Suppressor macrophage treated with lipopolysaccharide for 1 hour (primary cell): ENCODE measurements at places on chromosomes 16 and 17.

DNA sequence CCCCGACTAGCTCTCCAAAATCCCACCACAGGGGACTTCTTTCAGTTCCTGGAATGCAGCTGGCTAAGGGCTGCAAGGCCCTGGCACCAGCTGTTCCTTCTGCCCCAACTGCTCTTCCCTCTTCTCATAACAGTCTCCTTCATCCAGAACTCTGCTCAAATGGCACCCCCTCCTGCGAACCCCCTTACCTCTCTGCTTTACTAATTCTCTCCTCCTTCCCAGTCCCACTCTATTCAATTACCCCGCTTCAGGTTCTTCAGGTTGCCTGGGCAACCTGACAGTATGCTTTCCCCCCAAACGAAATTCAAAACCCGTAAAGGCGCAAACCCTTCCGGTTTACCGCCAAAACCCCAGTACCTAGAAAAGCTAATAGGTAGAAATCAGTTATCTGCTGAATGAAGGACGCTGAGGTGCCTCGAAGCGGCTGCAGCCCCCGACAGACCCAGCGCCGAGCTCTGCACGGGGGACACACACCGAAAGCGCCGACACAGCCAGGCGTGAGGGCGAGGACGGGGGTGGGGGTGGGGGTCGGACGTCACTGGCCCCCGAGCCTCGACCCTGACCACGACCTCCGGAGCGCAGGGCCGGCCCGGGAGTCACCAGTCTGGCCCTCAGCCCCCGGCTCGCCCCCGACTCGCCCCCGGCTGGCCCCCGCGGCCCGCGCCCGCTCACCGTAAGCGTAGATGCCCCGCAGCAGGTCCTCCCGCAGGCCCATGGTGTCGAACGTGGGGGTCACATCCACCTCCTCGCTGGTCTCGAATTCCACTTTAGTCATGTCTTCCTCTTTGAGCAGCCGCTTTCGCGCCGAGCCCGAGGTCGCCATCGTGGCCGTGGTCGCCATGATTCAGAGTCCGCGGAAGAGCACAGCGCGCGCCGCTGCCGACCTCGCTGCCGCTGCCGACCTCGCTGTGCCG, 550 bp downstream of the EIF4A3 start:
- peak; percentile 58 for DNase-seq

- peak; percentile 86 for DNase-seq
Observed at GRCh38 chr17:42679492-42680330, 1.9 kb downstream of the CCR10 start.

GRCh38 chr16:30063278-30063892, 2.2 kb upstream of the ALDOA start:
- DNase-seq: no peak

DNA sequence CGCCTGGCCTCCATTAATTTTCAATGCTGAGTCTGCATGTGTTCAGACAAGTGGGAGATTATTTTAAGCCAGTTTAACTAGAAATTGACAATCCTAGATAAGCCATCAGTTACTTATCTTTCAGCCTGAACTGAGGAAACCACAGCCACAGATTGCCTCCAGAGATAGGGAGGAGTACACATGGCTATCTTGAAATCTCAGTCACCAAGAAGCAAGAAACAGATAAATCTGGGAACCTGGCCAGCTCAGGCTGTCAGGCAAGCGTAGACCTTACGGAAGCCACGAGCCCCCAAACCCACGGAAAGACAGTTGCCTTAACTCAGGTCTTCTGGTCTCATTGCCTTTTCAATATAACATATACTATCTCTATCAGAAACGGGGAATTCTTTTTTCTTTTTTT, 2.0 kb upstream of the GLG1 start:
- no peak for DNase-seq

GRCh38 chr16:2339521-2340484, 725 bp downstream of the ABCA3 start:
- peak; percentile 26 for DNase-seq

DNA sequence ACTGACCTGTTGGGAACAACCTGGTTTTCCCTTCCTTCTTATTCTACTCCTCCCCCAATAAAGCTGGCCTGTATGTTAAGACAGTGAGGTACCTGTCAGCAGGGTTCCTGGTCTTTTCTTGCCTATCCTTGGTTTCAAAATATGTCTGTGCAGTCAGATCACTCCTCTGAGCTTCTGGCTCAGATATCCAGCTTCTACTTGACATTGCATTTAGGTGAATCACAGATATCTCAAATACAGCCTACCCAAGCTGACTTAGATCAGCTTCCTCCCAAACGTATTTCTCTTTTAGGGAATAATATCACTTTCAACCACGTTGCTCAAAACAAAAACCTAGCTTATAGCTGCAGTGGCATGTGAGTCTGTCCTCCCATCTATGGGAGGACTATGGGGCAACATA, 48.7 kb downstream of the TEX14 start:
- no peak for DNase-seq

DNA sequence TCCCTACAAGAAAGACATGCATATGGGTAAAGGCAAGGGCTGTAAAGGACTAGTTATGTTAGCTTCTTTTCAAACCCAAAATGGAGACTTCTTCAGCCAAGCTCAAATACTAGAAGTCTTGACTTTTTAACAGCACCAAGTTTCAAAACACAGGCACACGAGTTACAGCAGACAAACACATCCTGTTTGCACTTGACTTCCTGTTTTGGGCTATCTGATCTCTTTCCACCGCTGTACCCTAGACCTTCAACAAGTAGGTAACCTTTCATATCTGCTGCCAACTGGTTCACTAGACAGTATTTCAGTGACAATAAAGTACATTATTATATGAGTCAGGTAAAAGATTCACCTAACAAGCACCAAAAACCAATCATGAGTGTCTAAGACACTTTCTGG, 12.3 kb downstream of the RFFL start:
- DNase-seq: peak; percentile 59

GRCh38 chr17:50206604-50207293, 5.3 kb upstream of the COL1A1 start:
- DNase-seq: no peak
